Sigmoid colon (tissue), 7 donors: ENCODE measurements at places on chromosomes 2 and 18. TPM values are rescaled to one million over a fixed set of nuclear protein-coding genes. Genes with fewer than 3 reads are reported as not detected.

DNA sequence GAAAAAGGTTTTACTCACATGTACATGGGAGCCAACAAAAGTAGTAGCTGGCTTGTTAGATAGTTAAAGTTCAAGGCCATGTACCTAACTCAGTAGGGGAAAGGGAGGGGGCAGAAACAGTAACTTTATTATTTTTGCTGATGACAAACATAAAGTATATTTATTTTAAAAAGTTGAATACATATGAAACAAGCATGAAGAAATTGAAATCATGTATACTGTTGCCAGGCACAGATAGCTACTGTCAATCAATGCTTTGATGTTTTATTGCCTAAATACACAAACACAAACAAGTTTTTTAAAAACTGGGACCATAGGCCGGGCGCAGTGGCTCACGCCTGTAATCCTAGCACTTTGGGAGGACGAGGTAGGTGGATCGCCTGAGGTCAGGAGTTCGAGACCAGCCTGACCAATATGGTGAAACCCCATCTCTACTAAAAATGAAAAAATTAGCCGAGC, 7.6 kb upstream of the PSD4 start:
- no peaks in the 10 kb centered on the region for H3K36me3 ChIP-seq
- H3K4me1 ChIP-seq: no peaks in the 10 kb centered on the region
- no peak for DNase-seq
- no peak overlapping the region for H3K27ac ChIP-seq
- no peaks in the 10 kb centered on the region for H3K27me3 ChIP-seq
- no peak overlapping the region for H3K4me3 ChIP-seq

DNA sequence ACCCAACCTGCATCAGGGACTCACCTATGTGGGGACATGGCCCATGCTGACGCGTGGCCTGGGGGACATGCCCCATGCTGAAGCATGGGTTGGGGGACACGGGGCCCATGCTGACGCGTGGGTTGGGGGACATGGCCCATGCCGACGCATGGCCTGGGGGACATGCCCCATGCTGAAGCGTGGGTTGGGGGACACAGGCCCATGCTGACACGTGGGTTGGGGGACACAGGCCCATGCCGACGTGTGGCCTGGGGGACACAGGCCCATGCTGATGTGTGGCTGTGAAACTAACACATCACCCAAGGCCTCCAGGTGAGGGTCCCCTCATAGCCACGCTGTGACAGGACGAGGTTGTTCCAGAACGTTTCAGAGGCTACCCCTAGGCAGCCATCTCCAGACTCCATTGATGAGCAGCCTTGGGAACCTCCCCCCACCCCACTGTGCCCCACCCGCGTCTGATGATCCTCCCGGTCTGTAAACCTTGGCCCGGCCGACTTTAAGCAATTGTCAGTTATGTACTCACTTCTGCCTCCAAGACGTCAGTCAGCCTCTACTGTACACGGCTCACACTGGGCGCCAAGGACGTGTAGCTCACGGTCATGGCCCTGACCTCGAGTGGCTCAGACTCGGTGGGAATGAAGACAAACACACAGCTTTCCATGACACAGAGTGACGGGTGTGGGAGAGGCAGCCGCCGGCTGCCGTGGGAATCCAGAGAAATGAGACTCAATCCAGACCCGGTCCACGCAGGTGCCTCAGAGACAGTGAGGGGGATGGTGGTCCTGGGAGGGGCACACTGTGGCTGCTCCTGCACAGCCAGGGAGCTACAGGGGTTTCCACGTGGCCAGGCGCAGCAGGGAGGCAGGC, 50.2 kb upstream of the SLC66A3 start:
- no peaks in the 10 kb centered on the region for H3K36me3 ChIP-seq
- H3K4me3 ChIP-seq: no peak overlapping the region
- no peak overlapping the region for H3K27ac ChIP-seq
- peaks cover 5% of the 10 kb centered on the region for H3K27me3 ChIP-seq
- H3K4me1 ChIP-seq: no peaks in the 10 kb centered on the region

DNA sequence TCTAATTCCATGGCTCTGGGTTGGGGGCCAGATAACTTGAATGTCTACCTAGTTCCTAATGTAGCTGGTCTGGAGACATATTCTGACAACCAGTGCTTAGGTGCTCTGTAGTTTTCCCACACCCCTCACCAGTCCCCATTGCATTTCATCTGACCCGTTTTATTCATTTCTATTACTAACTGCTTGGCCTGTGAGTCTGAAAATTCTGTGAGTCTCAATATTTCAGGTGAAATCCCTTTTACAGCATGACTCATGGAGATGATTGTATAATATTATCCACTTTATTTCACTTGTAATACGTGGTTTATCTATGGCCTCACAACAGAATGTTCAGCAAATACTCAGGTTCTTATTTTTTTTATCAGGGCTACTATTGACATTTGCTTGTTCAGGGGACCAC, 103.7 kb upstream of the UGP2 start:
- no peaks in the 10 kb centered on the region for H3K36me3 ChIP-seq
- no peak for DNase-seq
- no peaks in the 10 kb centered on the region for H3K4me1 ChIP-seq
- H3K27ac ChIP-seq: no peak overlapping the region
- no peak overlapping the region for H3K4me3 ChIP-seq
- H3K27me3 ChIP-seq: no peaks in the 10 kb centered on the region

GRCh38 chr18:40577981-40578365, 1377.1 kb upstream of the PIK3C3 start:
- H3K27ac ChIP-seq: no peak overlapping the region
- no peak overlapping the region for H3K4me3 ChIP-seq
- H3K27me3 ChIP-seq: no peaks in the 10 kb centered on the region
- no peaks in the 10 kb centered on the region for H3K4me1 ChIP-seq
- no peak for DNase-seq

Gene TUBA3E
- total RNA-seq: not detected

DNA sequence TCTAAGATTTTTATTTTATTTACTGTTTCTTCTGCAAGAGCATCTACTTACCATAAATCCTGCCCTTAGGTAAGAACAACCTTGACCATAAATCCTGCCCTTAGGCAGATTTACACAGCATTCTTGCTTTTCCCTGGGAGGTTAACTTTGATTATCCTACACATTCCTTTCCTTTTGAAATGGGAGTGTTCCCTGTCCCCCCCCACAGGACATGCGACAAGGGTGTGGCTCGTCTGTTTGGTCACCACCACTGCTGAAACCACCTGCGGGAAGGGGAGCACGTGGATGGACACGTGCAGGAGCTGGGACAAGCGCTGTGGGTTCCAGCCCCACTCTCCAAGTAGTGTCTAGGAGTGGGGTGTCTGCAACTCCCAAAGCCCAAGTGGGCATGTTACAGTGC, 239.3 kb upstream of the SP5 start:
- no peak for DNase-seq
- no peaks in the 10 kb centered on the region for H3K4me1 ChIP-seq
- no peaks in the 10 kb centered on the region for H3K36me3 ChIP-seq
- H3K4me3 ChIP-seq: no peak overlapping the region
- H3K27me3 ChIP-seq: no peaks in the 10 kb centered on the region
